Fibroblast of skin of right biceps (primary cell): ENCODE measurements at places on chromosomes 5 and 9.

- DNase-seq, result no peak
Observed at GRCh38 chr5:87074934-87075541, 192.6 kb upstream of the RASA1 start.

DNA sequence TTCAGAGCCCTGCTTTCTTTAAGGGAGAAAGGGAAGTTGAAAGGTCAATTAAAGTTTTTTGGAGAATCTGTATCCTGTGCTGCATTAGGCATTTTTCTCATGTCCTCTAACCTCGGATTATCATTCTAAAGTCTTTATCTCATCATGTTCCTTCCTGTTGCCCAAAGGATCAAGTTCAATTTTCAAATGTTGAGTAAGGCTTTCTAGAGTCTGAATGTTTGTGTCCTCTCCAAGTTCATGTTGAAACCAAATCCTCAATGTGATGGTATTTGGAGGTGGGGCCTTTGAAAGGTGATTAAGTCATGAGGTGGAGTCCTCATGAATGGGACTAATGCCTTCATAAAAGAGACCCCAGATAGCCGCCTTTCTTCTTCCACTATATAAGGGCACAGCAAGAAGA is 20.2 kb upstream of the TNC start:
- peak; percentile 38 for DNase-seq

- DNase-seq, result no peak
Observed at GRCh38 chr5:96348536-96348935, 84.5 kb downstream of the PCSK1 start.

GRCh38 chr5:158770506-158770905 is 329.2 kb downstream of the EBF1 start:
- DNase-seq, result peak; percentile 51

DNA sequence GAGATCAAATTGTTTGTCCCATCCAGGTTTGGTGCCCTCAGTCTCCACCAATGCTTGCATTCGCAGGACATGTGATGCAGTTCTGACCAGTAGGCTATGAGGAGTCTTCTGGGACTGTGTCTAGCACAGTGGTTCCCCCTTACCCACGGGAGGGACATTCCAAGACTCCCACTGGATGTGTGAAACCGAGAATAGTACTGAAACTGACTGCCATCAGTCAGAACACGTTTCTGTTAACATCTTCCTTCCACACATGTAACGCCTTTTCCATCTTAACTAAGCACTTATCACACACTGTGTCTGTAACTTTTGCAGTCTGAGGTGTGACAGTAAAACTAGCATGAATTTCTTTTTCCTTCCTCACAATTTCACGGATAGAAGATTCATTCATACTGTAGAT is 74.7 kb downstream of the PTTG1 start:
- DNase-seq, result no peak
